ENCODE measurements at places on chromosomes 2 and 18.
A peak's percentile ranks its signal among the peaks of the same experiment; 100 is the strongest.

- DNase-seq, result no peak
Observed at GRCh38 chr18:71212222-71212621, 923.4 kb downstream of the SOCS6 start.

DNA sequence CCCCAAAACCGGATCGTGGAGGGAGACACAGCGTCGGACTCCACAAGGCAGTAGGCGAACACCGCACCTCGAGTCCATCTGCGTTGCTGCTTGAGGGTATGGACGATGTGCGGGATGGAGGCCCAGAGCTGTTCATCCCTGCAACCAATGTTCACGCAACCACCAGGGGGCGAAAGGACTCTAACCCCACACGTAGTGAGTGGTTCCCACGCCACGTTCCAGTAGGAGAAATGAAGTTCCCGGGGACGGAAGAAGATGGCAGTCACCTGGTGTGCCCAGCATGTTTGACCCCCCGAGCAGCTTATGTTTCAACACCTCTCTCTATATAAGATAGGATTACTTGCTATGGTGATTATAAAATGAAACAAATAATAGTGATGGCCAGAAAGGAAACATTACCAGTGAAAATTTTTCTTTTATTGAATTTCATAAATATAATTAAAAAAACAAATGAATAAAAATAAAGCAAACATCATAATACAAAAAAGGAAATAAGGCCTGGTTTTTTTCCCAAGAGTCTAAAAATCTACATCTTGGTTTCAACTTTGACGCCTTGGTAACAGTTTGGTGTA, 184.3 kb downstream of the SH3BP4 start:
- peak; percentile 63 for DNase-seq

DNA sequence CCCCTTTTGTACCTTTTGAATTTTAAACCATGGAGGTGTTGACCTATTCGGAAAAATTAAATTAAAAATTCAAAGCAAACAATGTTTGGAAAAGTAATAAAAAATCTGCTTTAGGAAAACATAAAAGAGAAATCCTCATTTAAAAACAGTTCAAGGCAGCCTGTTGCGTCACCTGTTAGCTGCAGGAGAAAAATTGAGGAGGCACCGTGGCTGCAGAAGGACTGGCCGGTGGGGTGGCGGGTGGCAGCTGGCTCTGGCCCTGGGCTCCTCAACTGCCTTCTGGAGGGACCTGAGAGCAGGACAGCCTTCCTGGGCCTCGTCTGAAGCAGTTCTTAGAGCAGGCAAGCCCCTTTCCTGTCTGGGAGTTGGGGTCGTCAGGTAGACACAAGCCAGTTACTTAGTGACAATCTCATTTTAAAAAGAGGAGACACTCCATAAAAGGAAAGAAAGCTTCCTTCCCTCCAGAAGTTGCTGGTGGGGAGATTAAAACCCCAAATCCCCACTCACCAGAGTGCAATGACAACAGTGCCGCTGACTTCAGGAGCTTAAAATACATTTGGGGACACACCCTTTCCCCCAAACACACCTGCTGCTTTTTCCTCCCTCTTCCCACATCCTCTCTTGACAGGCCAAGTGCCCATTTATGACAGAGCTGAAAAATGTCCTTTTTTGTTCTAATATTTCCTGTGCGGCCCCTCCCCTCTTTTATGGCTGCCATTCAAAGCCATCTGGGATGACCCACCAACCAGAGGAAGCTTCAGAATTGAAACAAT, 9.7 kb downstream of the ZBTB7C start:
- DNase-seq, result no peak

GRCh38 chr2:139031722-139032121, 251.5 kb upstream of the NXPH2 start:
- DNase-seq, result no peak

GRCh38 chr2:109382226-109382895, 231.4 kb downstream of the SEPTIN10 start:
- no peak for DNase-seq

DNA sequence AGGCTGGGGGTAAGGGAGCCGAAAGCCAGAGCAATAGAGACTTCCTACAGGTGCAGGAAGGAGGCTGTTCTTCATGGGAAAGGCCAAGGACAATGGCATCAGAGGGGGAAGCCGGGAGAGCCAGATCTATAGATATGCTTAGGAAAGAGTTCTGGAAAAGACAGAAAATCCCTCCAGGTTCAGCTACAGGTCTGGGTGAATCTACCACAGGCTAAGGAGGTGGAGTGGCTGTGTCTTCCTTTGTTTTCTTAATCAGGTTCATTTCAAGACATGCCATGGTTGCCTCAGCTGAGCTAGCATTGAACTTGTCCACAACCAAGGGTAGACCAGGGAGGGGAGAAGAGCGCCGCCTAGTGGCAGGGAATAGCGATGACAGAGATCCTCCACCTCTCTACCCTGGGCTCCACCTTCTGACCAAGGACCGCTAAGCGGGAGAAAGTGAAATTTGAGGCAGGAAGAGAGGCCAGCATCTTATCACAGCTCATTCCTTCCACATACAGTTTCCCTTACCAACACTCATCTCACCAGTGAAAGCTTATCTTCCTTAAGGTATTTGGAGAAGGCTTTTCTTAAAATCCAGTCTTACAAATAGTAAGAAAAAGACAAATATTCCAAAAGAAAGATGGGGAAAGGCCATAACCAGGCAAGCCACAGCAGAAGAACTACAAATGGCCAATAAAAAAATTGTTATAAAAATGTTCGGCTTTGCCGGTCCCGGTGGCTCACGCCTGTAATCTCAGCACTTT, 74.2 kb downstream of the VIT start:
- DNase-seq, result peak; percentile 19

- no peak for DNase-seq
Observed at GRCh38 chr2:85791704-85792565, 38.1 kb downstream of the ATOH8 start.

GRCh38 chr2:238203973-238204683, 633 bp upstream of the ILKAP start:
- DNase-seq, result no peak

- DNase-seq, result no peak
Observed at GRCh38 chr2:200298816-200299215, 7.7 kb upstream of the SPATS2L start.

GRCh38 chr18:66419400-66419799, 184.5 kb downstream of the CDH19 start:
- no peak for DNase-seq

GRCh38 chr2:241225545-241225944, 37.1 kb downstream of the ANO7 start:
- DNase-seq, result no peak

GRCh38 chr2:854460-854859, 96.2 kb upstream of the SNTG2 start:
- peak; percentile 29 for DNase-seq

DNA sequence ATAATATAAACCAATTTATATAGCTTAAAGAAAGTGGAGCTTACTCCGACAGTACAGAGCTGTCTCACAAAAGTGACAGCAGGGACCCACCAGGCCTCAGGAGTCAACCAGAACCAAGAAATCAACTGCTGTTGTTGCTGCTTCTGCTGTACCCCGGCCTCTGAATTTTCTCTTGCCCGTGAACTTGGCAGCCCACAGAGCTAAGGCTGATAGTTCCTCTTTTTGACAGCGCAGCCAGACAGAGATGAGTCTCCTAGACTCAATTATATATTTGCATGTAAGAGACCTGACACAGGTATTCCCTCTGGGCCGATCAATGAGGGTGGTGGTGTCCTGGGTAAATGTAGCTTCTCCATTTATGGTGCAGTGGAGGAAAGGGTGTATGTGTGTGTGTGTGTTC, 109.4 kb downstream of the KCTD1 start:
- DNase-seq, result no peak

- DNase-seq, result no peak
Observed at GRCh38 chr2:129518937-129519336, 460.5 kb upstream of the RAB6C start.

DNA sequence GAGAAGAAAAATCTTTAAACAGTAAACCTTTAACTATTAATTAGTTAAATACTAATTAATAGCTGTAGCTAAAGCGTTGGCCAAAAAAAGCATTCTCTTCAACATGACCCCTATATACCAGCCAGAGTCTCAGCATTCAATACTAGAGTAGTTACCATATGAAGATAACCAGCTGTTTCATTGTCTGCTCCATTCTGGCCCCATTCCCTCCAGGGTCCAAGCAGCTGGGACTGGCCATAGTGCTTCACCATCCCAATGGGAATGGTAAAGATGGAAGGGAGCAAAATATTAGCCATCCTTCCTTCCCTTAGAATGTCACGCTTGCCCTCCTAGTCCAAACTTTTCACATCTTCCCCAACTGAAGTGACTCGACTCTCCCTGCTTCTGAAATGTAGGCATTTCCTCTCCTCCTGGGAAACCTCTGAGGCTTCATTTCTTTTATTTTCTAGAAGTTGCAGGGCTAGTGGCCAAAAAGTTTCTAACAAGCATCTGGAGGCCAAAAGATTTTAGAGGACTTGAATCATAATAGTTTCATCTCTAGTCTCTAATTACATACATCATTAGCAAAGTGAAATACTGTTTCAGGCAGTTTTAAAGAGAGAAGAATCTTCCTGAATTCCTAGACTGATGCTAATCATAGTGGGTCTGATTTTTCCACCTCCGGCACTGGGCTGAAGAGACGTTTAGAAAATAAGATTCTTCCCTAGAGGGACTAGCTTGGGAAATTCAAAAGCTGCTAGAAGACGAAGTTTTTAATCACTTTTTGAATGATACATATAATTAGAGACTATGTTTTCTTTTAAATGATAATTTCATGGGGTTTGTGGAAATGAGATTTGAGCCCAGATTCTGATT, 52.7 kb downstream of the CCDC68 start:
- DNase-seq, result no peak

GRCh38 chr18:1998121-1998520, 573.2 kb downstream of the METTL4 start:
- no peak for DNase-seq

- no peak for DNase-seq
Observed at GRCh38 chr2:168626096-168626495, 170.0 kb downstream of the CERS6 start.

GRCh38 chr18:59101830-59102414, 37.8 kb upstream of the SEC11C start:
- DNase-seq, result no peak

DNA sequence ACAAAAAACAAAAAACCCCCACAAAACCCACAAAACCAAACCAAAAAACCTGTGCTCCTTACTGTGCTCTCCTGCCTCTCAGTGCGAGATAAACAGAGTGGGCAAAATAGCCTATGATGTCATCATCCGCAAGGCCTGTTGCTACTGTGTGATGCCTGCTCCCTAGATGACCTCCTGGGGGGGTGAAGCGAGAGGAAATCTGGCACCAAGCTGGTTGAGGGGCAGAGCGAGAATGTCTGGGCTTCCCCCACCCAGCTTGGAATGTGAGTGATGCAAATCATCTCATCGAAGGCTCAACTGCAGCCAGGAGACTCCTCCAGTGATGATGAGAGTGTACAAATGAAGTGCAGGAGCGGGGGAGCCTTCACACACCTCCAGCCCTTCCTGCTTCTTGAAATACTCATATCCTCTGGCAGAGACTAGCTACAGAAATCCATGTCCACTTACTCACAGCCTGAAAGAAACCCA, 57.7 kb upstream of the MAP4K3 start:
- no peak for DNase-seq

- DNase-seq, result peak; percentile 78
Observed at GRCh38 chr18:65753520-65753919, 2.7 kb downstream of the CDH7 start.

GRCh38 chr2:44579837-44580230, 218.1 kb downstream of the CAMKMT start:
- no peak for DNase-seq

DNA sequence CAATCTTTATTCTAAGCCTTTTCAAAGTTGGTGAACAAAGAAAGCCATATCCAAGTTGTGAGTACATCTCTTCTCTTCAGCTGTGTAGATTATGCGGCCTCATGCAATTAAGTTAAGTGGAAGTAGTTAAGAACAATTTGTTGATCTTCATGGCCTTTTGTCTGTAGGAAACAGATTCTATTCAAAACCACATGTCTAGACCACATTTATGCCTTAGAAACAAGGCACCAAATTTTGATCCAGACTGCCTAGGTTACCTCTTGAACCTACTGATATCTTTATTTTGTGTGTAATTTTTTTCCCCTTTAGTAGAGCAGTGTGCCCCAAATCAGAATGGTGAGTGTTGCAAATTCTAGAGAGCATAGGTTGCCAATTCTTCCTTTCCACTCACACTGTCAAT, 101.6 kb upstream of the CERS6 start:
- DNase-seq, result no peak

DNA sequence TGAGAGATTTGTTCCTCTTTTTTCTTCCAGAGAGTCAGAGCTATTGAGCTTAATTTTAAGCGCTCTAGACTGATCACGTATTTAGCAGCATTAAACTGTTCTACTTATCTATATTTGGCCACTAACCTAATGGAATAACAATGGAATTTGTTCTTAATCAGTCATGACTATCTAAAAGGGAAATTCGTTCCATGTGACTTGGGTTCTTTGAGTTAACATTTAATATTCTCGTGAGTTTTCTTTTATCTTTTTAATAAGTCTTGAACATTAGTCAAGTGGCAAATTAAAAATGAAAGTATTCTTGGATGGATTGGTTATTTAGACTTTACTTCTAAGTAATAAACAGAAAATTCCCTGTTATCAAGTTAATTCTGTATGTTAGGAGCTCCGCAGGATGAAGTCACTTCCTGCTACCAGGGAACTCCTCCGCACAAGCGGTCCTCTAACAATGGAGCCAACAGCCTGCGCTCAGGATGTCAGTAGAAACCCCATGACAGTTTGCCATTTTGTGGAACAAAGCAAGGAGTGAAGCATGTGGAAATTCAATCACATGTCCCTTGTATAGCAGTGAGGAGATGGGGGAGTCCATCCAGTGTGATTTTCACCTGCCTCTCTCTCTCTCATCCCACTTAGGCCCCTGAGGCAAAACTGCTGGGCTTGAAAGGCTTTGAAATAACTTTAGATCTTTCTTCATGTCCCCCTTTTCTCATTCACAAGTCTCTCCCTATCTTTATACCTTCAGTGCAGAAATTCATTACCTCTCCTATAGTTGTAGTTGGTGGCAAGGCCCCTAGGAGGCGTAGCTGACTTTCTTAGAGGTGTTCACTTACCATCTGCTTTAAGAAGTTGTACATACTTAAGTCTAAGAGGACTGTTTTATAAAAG, 138.1 kb downstream of the WDR7 start:
- DNase-seq, result no peak

GRCh38 chr2:170012773-170013172, 165.2 kb upstream of the MYO3B start:
- DNase-seq, result no peak
